ENCODE measurements at places on chromosomes 7 and 10.

GRCh38 chr7:134355927-134356326, 39.2 kb upstream of the SLC35B4 start:
- DNase-seq = no peak

- DNase-seq = no peak
Observed at GRCh38 chr7:49692516-49692915, 80.9 kb upstream of the VWC2 start.

DNA sequence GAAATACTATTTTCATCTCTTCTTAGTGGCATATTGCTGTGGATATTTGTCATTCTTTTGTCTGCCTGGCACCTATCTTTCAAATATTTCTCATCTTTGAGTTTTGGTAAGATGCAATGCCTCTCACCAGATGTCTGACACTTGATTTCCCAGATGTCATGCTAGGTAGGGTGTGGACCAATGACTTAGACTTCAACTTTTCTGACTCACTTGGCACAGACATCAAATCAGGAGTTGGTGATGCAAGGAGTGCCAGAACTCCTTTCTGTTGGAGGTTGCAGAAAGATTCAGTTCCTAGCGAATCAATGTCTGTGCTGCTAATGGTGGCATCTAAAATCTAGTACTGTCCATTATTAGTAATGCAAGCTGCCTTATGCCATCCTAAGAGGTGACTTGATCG, 216.9 kb upstream of the FERD3L start:
- no peak for DNase-seq

DNA sequence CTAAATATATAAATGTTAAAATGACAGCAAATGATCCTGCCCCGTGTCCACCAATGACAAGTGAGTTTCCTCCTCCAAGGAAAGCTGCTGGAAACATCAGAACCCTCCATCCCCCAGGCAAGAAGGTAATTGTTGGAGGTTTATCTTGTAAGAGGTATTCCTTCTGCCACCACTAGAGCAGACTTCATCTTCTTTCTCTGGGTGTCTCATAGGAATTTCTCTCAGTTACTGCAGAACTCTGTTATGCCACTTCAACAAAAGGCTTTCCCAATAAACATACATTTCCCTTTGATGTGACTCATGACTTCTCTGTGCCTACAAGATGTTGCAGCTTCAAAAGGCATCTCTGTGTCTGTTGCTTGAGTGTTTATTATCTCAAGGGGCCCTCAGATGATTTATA, 279.1 kb downstream of the BMPER start:
- DNase-seq = no peak

DNA sequence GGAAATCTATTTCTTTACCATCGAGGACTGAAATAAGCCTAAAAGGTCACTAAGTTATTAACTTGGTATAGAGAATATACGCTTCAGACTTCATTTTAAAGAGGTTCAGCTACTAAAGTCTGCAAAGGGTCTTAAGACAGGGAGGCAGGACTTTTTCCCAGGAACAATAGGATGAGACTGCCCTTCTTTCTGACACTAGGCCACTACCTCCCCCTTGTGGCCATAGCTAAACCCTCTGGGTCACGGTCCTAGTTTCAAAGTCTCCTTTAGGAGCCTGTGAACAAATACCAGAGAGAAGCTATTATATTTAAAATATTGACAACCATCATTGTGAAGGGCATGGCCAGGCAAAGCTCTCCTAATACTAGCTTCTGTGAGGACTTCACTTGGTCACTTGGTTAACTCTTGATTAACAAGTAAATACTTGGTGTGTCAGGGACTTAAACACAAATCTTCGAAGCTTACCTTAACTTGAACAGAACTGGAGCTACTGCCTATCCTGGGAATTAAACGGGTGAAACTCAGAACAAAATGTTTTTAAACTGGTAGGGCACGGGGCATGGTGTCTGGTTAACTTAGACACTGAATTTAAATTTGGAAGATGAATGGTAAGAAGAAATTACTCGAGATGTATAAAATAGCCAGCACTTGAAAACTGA, 75.6 kb downstream of the CCDC6 start:
- DNase-seq = no peak

- no peak for DNase-seq
Observed at GRCh38 chr7:122468945-122469344, 164.4 kb upstream of the FEZF1 start.

DNA sequence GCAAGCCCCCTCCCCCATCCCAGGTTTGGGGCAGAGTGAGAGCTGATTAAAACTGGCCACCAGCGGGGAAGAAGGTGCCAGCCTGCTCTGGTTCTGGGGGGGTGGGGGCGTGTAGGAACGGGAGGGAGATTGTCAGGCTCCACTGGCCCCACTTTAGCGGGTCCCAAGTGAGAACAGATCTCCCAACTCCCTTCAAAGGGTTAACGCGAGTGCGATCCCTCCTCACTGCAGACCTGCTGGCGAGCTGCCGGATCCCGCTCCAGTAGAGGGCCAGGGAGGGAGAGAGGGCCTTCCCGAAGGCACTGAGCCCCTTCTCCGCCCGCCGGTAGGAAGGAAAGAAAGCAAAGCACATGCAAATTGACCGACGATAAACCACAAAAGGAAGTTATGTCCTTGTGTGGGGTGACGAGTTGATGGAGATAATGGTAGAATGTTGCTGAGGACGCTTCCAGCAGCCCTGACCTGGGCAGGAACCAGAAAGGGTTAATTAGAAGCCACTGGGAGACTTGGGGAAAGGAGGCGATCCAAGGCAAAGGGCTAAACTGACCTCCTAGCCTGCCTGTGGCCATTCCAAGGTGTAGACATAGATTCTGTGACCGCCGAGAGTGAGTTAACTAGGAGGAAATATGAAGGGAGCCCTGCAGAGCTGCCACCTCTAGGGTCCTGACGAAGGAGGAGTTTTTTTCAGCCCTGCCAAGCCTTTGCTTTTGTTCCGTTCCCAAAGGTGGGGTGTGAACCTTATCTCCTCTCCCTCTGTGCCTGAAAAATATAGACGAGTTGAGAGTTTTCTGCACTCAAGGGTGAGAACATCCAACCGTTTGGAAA, 1.5 kb downstream of the NRG3 start:
- DNase-seq = no peak

DNA sequence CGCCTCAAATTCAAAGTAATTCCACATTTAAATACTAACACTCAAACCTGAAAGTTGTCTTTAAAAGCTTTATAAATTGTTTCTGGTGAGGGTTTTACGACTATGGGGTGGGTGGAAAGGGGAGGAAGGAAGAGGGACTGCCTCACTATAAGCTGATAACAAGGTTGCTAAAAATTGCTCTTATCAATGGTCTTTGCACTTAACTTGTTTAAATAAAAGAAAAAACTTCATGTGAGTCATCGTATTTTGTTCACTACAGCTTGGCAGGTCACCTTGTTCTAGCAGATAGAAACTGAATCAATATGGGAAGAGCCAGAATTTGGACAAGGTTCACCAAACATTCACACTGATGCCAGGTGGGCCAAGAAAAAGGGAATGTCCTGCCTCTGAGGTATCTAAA, 129.2 kb downstream of the TES start:
- DNase-seq = no peak

DNA sequence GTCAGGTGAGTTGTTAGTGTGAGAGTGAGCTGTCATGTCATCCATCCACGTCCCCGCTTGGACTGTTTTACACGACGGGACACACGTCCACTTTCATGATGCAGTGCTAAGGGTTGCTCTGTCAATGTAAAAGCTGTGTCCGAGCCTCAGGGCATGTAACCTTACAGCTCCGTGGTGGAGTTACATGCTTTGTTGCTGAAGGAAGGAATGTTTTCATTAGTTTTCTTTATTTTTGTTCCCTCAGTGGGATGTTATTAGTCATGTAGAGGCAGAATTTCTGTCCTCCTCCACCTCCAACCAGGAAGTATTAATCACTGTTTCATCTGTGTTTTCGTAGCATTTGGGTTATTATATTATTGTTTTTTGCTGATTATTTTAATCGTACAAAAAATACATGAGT, 88.6 kb downstream of the NRG3 start:
- DNase-seq = no peak

DNA sequence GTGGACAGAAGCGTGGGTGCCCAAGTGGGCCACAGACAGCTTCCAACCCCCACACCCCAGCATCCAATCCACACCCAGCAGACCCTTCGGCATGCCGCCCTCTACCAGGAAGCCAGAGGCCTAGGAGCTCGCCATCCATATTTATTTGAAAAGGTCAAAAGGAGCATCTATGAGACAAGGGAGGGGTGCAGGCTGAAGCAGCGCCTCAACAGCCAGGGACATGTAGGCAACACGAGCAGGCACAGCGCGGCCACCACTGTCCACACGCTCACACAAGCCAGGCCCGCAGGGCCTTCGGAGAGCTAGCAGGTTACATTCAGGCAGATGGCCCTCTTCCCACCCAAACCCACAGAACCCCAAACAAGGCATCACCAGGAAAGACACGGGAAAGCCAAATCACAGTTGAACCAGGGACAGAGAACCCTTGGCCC, 34.6 kb downstream of the PSAP start:
- no peak for DNase-seq

DNA sequence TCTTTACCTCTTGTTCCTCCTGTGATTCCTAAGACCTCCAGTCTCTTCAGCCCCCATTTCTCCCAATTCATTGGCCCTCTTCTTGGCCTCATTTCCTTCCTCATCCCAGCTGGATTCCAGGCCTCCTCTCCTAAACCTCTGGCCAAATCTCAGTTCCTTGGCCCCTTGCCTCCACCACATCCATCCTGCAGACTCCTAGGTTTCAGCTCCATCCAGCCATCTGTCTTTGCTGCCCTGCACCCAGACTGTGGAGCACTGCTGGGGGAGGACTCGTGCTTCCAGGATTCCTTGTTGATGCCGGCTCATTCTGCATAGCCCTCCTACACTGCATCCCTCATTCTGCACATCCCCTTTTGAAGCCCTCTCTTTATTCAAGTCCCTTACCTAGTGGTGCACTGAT, 6.7 kb downstream of the PLAC9 start:
- DNase-seq = no peak

GRCh38 chr10:33134011-33134751, 176.2 kb upstream of the ITGB1 start:
- peak; percentile 49 for DNase-seq

- DNase-seq = no peak
Observed at GRCh38 chr7:72335561-72336381, 76.4 kb downstream of the CALN1 start.

DNA sequence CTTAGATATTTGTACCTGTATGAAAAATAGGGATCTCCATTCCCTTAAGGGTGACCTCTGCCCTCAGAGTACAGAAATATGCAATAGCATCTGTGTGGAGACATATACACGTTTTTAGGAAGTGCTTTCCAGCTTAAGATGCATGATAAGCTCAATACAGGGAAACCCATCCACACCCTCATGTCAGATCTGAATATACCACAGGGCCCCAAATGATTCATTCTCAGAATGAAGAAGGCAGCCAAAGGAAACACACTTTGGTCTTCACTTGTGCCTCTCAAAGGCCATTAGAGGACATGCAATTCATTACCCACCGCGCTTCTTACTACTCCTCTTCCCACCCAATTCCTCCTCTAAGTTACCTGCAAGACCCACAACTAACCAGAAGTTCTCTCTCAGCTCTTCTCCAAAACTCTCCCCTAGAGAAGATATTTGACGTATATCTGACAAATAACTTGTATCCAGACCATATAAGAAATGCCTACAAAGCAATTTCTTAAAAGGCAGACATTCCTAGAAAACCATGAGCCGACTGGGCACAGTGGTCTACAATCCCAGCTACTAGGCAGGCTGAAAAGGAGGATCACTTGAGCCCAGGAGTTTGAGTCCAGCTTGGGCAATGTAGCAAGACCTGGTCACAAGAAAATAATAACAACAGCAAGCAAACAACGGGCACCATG, 103.0 kb downstream of the OAT start:
- DNase-seq = no peak

- no peak for DNase-seq
Observed at GRCh38 chr10:30917789-30918188, 113.9 kb downstream of the ZNF438 start.

DNA sequence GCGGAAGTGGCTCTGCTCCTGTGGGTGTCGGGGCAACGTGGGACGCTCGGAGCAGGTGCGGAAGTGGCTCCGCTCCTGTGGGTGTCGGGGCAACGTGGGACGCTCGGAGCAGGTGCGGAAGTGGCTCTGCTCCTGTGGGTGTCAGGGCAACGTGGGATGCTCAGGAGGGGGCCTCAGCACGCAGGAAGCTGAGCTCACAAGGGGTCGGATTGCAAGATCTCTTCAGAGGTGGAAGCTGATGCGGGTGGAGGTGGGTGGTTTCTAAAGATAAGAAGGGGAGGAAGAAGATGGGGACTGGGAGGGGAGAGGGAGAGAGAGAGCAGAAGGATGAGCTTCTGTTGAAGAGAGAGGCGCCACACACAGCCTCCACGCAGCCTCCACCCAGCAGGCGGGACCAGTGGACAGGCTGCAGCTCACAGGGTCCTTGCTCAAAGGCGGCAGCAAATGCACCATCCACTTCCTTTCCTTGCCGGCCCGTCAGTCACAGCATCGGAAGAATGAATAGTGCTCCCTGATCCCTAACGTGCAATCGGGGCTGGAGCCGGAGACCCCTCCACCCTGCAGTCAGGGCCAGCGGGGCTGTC, 78.7 kb downstream of the PTPRN2 start:
- DNase-seq = no peak

DNA sequence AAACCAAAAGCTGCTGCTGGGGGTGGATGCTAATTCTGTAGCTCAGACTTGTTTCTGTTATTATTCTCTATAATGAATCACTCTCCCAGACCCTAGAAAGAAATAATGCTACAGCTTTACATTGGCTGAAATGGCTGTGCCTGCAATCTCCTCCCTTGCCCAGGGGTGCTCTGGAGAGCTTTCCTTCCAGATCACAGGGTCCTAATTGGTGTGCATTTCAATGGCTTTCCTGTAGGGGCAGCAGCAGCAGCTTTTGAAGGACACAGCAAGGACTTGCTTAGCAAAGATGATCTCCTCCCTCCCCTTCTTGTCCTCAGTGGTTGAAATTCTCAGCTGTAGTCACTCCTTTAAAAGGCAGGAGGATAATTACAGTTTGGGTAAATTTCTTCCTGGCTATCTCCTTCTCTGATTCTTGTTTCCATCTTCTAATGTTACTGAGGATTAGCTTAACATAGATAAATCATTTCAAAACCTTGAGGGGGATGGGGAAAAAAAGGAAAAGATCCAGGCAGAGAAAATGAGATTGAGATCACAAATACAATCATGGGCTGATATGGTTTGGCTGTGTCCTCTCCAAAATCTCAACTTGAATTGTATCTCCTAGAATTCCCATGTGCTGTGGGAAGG, 120.2 kb upstream of the CTTNBP2 start:
- no peak for DNase-seq

DNA sequence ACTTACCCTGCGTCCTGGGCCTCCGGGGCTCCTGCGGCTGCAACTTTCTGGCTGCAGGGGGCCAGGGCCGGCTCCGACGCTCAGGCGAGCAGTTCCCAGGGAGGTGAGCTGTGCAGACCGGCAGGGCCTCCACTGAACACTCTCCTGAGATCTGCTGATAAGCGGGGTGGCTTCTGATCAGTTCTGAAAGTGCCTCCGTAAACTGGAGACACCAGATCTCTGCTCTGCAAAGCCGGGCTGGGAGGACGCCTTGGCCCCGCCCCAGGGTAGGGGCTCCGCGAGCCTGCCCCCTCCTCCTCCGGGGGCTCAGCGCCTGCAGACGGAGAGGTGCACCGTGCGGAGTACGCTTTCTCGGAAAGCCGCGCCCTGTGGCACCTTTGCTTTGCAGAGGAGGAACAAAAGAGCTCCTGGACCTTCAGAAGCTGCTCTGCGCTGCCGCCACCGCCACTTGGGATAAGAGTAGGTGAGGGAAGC, 141.3 kb upstream of the VKORC1L1 start:
- no peak for DNase-seq

- DNase-seq = no peak
Observed at GRCh38 chr7:141992156-141992555, 3.5 kb upstream of the MGAM start.

GRCh38 chr7:138278601-138279000, 181.5 kb upstream of the TRIM24 start:
- DNase-seq = no peak

- no peak for DNase-seq
Observed at GRCh38 chr10:71075759-71076472, 136.5 kb upstream of the UNC5B start.
